T-helper 9 cell (primary cell): ENCODE measurements at places on chromosomes 7 and 10.

DNA sequence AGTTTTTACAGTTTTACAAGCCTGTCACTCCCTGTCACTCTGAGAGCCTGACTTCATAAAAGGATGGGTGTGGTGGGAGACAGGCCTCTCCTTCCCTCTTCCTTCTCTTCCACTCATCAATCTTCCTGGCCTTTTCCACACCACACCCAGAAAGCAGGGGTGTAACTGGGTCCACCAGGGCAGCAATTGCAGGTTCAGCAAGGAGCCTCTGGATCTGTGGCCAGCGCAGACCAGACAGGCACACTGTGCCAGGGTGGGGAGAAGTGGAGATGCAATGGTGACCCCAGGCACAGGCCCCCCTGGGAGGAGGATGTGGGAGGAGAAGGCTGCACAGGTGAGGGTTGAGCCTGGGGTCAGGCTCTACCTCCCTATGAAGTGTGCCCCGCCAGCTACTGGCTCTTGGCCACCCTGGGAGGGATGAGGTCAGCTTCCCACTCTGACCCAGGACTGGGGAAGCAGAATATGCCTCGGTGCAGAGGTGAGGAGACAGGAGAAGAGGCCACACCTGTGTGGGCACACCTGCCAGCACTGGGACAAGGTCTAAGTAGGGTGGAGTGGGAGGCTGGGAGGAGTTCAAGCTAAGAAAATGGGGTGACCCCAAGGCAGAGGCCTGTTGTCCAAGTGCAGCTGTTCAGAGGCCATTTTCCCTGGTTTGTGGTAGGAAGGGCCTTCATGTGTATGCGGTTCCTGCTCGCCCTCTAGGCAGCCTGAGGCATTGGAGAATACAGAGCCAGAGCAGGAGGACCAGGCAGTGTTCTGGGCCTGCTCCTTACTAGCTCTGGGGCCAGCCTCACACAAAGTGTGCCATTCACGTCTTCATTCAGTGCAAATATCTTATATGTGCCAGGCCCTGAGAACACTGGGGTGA, 20.2 kb upstream of the TMEM72 start:
- no peak for DNase-seq

- no peak for DNase-seq
These were observed 6.5 kb upstream of the TSPAN13 start for GRCh38 chr7:16747102-16747501.

DNA sequence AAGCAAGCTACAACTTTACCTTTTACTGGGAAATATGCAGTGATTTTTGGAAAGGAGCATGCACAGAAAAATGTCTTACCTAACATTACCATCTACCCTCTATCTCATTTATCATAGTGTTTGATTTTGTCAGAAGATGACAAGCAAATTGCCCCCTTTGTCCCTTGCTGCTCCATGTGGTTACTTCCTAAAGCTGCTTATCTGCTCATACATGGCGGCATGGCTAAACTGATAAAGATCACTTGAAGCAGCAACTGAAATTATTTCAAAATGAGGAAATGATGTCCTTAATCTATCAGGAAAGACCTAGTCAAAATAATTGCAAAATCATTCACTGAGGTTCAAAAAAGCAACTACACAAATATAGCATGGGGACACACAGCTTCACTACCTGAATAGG, 1198.5 kb upstream of the SORCS1 start:
- DNase-seq, result no peak

- no peak for DNase-seq
These were observed 127.0 kb upstream of the FZD1 start for GRCh38 chr7:91137153-91137787.

GRCh38 chr7:152579070-152579469, 96.9 kb downstream of the XRCC2 start:
- DNase-seq, result no peak

GRCh38 chr7:154568346-154568745, 434.6 kb downstream of the PAXIP1 start:
- DNase-seq, result no peak

DNA sequence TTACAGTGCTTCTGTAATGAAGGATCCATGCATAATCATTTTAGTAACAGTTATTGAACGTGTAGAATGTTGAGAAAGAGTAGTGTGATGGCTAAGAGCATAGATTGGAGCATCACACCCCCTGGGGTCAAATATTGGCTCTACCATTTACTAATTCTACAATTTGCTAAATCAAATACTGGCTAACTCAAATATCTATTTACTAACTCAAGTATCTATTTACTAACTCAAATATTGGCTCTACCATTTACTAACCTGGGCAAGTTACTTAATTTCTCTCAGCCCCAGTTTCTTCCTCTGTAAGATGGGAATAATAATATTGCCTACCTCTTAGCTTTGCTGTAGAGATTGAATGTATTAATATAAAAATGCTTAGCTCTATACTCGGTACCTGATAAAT, 64.0 kb downstream of the CDK14 start:
- no peak for DNase-seq

GRCh38 chr10:131146790-131147189, 164.7 kb downstream of the TCERG1L start:
- no peak for DNase-seq

GRCh38 chr7:1818575-1819258, 148.6 kb downstream of the ELFN1 start:
- DNase-seq, result no peak

GRCh38 chr10:58518775-58519174, 6.1 kb downstream of the BICC1 start:
- DNase-seq, result no peak

GRCh38 chr7:139647814-139648390, 124.4 kb downstream of the CLEC2L start:
- DNase-seq, result no peak

DNA sequence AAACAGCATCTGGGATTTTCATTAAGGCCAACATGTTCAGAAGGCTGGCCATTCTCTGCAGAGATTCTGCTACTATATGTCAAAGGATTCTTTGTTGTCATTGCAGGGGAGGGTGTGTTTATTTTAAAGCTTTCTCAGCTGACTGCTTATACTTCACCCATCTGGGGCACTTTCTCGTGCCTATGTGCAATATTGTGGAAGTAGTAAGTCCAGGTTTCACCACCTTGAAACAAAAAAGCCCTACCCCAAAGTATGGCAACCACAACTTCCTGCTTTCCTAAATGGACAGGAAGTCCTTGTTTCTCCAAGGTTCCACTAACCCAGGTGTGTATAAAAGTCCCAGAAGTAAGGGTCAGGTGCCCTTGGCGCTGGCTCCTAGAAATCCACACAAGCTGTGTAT, 58.7 kb upstream of the COL1A2 start:
- no peak for DNase-seq

DNA sequence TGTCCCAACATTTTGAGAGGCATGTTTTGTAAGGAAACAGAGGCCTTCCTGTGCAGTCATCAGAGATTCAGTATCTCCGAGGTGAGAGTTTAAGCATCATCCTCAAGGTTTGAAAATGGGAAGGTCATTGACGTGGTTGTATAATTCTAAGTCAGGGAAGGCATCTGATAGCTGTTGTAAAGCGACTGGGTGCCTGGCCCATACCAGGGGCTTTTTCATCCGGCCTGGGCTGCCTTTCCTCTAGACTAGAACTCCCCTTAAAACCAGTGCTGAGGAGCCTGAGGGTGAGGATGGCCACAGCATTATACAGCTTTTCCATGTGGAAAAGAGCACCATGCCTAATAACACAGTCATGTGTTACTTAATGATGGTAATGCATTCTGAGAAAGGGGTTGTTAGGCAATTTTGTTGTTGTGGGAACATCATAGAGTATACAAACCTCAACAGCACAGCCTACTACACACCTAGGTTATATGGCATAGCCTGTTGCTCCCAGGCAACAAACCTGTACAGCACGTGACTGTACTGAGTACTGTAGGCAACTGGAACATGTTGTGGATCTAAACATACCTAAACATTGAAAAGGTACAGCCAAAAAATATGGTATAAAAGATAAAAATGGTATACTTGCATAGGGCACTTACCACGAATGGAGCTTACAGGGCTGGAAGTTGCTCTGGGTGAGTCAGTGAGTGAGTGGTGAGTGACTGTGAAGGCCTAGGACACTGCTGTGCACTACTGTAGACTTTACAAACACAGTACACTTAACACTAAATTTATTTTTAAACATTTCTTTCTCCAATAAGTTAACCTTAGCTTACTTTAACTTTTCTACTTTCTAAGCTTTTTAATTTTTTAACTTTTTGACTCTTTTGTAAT, 13.5 kb upstream of the CACUL1 start:
- DNase-seq, result no peak

- no peak for DNase-seq
These were observed 309.3 kb downstream of the TCERG1L start for GRCh38 chr10:131002031-131002861.

GRCh38 chr10:16116404-16117304, 256.3 kb upstream of the MINDY3 start:
- no peak for DNase-seq

DNA sequence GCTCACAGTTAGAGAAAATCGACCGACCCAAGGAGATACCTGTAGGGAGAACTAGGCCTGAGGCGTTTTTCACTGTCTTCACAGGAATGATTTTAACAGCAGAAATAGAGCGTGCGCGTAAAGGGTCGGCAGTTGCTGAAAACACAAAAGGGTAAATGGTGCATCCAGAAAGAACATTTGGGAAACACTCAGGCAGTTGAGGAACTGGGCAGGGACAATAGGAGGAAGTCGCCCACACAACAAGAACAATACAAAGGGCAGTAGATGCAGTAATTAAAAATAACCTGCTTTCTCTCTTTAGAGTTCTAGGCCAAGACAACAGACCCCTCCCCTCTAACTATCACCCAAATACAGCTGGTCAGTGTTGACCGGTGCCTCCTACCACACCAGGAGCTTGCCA, 126.6 kb downstream of the SORBS1 start:
- DNase-seq, result no peak

- no peak for DNase-seq
These were observed 2.7 kb downstream of the ZMIZ1 start for GRCh38 chr10:79071396-79071923.

- DNase-seq, result no peak
These were observed 73.8 kb downstream of the PAXIP1 start for GRCh38 chr7:154929006-154929726.

- DNase-seq, result no peak
These were observed 8.7 kb downstream of the ELFN1 start for GRCh38 chr7:1678571-1679325.

GRCh38 chr10:21749788-21750187, 215.8 kb downstream of the MLLT10 start:
- no peak for DNase-seq

- DNase-seq, result no peak
These were observed 30.9 kb downstream of the CDK1 start for GRCh38 chr10:60809157-60809556.

- DNase-seq, result no peak
These were observed 427.4 kb downstream of the SORCS3 start for GRCh38 chr10:105068497-105068896.

GRCh38 chr10:68446179-68446578, 25.6 kb downstream of the DNA2 start:
- DNase-seq, result no peak

DNA sequence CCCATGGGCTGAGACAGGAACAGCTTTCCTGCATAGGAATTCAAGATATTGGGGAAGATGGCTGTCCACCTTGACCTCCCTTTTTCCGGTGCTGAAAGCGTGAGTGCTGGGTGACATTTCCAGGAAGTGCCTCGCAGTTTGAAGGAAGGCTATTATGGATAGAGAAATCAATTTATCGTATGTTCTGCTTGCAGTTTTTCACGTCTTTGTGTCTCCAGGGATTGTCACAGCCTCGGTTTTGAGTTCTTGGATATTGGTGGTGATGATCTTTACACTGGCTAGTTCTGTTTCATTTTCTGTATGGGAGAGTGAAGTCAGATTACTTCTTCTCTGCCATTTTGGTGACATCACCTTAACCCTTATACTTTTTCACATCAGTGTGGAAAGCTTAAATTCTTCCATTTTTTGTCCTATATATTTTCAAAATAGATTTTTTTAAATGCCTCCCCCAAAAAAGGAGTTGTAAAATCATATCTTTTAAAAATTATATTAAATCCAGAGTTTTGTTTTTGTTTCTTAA, 102.5 kb upstream of the APBB1IP start:
- DNase-seq, result no peak

DNA sequence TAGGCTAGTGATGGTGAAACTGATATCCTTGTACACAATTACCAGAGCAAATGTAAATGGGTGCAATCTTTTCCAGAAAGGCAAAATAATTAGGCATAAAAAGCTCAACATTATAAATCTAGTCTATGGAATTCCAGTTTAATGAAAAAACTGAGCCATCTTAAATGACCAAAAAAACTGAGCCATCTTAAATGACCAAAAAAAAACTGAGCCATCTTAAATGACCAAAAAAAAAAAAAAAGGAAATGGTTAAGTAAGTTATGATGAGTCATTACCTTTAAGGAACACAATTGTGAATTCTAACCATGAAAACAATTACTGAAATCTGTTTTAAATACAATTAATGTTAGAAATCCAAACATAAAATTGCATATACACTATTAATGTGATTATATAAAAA, 25.3 kb downstream of the USP6NL start:
- no peak for DNase-seq

GRCh38 chr7:1908823-1909420, 238.8 kb downstream of the ELFN1 start:
- DNase-seq, result no peak

GRCh38 chr10:62010366-62010765, 108.9 kb downstream of the ARID5B start:
- no peak for DNase-seq

- DNase-seq, result no peak
These were observed 130.6 kb downstream of the SPAG6 start for GRCh38 chr10:22475651-22476600.

- no peak for DNase-seq
These were observed 218.3 kb downstream of the FAM107B start for GRCh38 chr10:14556285-14556956.

DNA sequence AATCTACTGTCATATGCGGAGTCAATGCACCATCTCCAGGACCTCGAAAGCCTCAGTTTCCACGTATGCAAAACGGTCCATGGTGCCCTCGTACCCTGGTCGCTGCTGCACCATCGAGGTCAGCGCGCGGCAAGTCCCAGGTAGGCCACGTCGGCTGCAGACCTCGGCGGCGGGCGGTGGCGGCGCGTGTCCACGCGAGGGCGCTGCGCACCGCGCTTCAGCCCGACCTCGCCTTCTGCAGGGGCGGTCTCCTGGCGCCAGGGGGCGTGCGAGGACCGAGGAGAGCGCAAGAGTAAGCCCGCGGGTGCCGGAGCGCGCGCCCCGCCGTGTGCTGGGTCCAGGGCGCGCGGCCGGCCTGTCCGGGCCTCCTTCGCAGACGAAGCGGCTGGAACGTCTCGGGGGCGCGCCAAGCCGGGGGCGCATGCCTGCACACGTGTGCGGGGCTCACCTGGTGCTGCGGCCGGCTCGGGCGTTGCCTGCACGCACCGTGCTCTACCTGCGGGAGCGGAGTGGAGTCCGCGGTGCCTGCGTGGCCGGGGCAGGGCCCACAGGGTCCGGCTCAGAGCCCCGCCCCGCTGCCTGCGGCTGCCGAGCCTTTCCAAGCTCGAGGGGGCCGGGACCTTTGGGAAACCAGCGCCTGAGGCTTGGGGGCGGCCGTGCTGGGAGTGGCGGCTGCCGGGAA, 54.0 kb downstream of the GLRX3 start:
- DNase-seq, result peak; percentile 91

GRCh38 chr7:80641548-80641947, 3.1 kb downstream of the CD36 start:
- DNase-seq, result no peak

GRCh38 chr7:91050677-91051076, 213.6 kb upstream of the FZD1 start:
- DNase-seq, result no peak
